ENCODE measurements at places on chromosomes 2 and 18. TPM values are rescaled to one million over a fixed set of nuclear protein-coding genes. Genes with fewer than 3 reads are reported as not detected.

Gene BCL11A
- total RNA-seq = 383 TPM

Gene AQP12A
- not detected for total RNA-seq

Gene ANKRD30BL
- total RNA-seq = not detected

Gene LRP1B
- not detected for total RNA-seq

Gene IAH1
- total RNA-seq = 54.8 TPM

Gene MAPRE3
- 7.1 TPM for total RNA-seq

Gene RMDN2
- total RNA-seq = 6.6 TPM

Gene CROCC2
- not detected for total RNA-seq

Gene MERTK
- 0.34 TPM for total RNA-seq

Gene TNFAIP6
- total RNA-seq = not detected

Gene COLEC12
- not detected for total RNA-seq

Gene NYAP2
- total RNA-seq = 0.15 TPM
